C1 segment of cervical spinal cord (tissue), 14 donors: ENCODE measurements at places on chromosomes 5 and 9.

DNA sequence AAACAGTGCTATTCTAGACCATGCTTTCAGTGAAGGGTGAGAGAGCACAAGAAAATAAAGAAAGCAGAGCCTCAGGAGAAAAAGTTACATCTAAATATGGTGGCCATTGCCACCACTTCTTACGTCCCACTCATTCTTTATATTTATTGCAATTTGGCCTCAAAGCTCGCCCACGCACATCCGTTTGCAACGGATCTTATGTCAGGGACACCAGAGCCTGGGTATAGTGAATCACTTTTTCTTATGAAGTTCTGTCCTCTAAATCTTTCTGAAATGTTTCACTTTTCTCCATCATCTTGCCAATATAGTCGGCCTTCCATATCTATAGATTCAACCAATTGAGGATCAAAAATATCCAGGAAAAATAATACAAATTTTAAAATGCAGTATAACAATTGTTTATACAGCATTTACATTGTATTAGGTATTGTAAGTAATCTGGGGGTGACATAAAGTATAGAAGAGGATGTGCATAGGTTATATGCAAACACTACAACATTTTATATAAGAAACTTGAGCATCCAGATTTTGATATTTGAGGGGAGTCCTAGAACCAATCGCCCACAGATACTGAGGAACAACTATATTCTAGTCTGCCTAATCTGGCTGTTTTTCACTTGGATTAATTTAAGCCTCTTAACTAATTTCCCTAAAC lies 35.2 kb downstream of the GOLPH3 start:
- no peak for DNase-seq

GRCh38 chr5:150394912-150395687 lies 17.6 kb downstream of the CD74 start:
- no peak for DNase-seq

DNA sequence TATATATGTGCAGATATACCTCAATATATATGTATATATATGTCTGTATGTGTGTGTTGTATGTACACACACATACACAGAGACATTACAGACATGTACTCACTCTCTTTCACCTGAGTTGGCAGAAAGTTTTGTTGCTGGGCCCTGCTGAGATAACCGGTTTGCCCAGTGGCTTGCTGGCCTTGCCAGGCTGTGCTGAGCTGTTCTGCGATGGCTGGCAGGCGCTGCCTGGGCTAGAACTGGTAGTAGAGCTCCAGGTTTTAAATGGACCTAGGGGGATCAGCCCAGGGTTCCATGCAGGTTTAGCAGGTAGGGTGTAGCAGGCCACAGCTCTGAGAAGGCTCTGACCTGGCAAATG lies 394.3 kb downstream of the GADD45G start:
- DNase-seq, result no peak

DNA sequence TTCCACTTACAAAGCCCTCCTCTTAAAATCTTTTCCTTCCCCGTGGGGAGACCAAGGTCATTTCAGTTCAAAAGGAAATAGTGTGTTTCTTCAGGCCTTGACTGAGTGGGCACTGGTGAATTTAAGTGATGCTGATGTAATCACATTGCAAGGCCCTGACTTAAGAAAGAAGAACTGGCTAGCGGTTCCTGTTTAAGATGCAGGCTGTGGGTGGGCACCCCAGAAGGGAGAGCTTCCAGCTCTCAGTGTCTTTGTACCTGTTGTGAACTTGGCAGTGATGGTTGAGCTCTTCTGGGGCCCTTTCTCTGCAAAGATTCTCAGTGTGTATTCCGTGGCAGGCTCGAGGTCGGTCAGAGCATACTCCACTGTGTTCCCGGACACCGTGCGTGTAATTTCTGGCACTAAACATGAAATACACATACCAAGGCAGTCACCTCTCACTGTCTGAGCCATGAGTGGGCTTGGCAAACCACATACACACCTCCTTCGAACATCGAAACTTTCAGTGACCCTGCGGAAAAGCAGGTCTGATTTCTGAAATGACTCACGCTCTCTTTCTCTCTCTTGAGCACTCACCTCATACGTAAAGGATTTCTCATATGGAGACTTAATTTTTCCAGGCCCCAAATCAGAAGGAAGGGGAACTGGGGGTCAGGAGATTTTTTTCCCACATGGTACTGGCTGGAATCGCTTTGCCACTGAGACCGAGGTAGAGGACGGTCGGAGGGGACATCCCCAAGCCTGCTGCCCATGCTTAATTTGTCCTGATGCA lies 81.9 kb downstream of the TNC start:
- peak; percentile 13 for DNase-seq

- no peak for DNase-seq
Measured at GRCh38 chr9:72203205-72203803, 54.1 kb downstream of the GDA start.

DNA sequence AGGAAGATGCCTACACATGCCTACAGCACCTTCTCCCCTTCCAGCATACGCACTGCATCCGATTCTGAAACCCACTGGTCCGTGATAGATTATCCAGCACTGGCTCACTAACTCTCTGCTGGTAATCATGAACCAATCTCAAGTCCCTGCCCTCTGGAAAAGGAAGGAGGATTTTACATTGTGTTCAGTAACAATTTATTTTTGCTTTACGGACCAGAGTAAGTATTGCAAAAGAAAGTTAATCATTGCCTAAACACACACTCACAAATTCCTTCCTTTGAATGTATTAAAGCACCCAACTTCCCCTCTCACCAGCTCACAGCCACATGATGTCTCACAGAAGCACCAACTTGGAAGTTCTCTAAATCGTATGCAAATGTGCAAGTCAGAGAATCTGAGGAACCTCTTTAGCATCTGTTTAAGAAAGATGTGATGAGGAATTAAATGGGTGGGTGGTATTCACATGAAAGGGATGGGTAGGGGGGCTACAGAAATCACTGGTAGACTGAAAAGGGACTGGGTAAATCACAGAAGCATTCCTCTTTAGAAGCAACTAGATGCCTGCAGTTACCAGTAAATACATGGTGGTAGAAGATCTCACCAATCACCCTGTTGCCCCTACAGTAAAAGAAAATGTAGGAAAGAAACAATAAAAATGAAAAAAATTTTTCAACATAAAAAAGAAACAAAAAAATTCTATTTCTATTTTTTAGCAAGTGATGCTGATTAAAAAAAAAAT lies 8.4 kb downstream of the GNAQ start:
- DNase-seq, result peak; percentile 46

DNA sequence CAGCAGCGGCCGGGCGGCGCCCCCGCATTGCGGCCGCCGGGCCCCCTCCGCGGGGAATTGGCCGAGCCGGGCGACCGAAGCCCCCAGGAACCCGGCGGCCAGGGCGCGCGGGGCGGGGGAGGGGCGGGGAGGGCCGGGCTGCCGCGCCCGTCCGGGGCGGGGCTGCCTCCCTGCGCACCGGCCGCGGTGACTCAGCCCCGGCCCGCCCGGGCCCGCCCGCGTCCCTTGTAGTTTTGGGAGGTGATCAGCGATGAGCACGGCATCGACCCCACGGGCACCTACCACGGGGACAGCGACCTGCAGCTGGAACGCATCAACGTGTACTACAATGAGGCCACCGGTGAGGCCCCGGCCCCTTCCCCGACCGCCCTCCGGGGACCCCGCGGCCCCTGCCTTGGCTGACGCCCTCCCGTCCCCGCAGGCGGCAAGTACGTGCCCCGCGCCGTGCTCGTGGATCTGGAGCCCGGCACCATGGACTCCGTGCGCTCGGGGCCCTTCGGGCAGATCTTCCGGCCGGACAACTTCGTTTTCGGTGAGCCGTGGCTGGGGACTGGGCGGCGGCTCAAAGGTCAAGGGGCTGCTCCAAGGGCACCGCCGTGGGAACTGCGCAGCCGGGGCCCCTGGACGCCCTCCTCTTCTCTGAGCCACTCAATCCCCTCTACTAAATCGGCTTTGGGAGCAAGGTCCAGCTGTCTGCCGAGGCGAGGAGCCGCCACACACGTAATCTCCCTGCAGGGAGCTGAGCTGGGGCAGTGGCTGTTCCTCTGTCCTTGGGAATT lies 592 bp downstream of the TUBB4B start:
- DNase-seq, result no peak

- DNase-seq, result no peak
Measured at GRCh38 chr9:138080979-138081378, 203.4 kb downstream of the CACNA1B start.

DNA sequence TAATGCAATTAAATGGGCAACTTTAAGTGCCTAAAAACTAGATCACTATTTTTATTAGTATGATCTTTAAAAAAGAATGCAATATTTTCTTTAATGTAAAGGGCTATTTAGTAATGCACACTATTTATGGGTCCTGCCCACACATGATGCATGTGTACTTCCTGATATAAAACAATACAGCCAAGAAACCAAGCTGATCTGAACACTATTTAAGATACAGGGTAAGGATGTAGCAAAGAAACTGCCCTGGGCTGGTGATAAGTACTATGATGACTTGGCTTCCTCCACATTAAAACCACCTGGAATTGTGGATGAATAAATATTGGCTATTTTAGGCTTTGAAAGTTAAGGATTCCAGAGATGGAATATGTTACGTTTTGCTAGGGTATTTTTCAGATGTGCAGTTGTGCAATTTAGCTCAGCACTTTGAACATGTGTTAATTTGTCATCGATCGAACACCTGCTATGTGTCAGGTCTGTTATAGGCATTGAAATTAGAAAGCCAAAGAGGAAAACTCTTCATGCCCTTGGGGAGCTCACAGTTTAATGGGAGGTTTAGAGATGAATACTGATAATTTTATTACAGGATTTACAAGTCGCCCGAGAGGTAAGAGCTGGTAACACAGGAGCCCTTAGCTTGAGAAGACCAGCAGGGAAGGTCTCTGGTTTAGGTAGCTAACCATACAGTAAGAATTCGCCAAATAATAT lies 276.7 kb downstream of the PLK2 start:
- DNase-seq, result no peak

- no peak for DNase-seq
Measured at GRCh38 chr5:90289837-90290236, 119.7 kb downstream of the CETN3 start.

GRCh38 chr5:106393276-106393675 lies 1277.5 kb downstream of the EFNA5 start:
- no peak for DNase-seq

- no peak for DNase-seq
Measured at GRCh38 chr9:2963307-2963706, 119.4 kb upstream of the PUM3 start.

- DNase-seq, result no peak
Measured at GRCh38 chr9:107219486-107220077, 63.5 kb upstream of the RAD23B start.

DNA sequence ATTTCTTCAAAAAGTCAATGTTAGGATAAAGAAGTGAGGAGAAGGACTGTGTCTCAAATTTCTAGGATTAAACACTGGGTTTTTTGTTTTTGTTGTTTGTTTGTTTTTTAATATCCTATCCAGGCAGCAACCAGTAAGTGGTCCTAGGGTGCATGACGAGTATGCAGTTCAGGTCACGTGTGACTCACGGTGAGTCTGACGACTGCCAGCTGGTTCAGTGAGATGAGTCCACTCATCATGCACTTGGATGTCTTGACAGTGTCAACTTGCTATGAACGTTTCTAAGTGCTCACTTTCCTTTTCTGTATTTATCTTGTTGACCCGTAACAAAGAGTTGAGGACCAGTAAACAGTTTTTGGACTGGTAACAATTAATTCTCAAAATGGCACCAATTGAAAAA lies 32.7 kb downstream of the ATG10 start:
- DNase-seq, result no peak

- no peak for DNase-seq
Measured at GRCh38 chr5:168809218-168809617, 230.1 kb upstream of the PANK3 start.

DNA sequence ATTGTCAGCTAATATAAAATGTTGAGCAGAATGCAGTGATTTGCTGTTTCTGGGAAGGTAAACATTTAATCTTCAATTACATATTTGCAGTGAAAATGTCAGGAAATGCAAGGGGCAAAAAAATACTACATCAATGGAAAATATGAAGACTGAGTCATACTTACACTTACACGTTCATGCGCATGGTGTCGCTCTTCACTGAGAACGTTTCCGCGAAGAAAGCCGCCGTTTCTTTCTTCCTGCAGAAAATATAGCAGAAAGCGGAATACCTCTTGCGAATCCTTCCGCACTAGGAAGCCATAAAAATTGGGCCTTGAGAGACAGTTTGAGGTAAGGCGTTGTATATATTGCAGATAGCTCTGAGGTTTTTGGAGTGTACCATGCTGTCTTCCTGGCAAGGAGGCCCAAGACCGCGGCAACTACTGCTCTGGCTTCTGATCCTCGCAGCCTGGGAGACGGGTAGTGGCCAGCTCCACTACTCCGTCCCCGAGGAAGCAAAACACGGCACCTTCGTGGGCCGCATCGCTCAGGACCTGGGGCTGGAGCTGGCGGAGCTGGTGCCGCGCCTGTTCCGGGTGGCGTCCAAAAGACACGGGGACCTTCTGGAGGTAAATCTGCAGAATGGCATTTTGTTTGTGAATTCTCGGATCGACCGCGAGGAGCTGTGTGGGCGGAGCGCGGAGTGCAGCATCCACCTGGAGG lies at the start of gene PCDHA13:
PCDHA13 (plus strand) TSS at position 236 of the 702 bp plus-strand sequence; CDS start at position 381, 145 bp downstream.
- no peak for DNase-seq

GRCh38 chr5:171705036-171705435 lies 80.6 kb upstream of the SMIM23 start:
- no peak for DNase-seq

DNA sequence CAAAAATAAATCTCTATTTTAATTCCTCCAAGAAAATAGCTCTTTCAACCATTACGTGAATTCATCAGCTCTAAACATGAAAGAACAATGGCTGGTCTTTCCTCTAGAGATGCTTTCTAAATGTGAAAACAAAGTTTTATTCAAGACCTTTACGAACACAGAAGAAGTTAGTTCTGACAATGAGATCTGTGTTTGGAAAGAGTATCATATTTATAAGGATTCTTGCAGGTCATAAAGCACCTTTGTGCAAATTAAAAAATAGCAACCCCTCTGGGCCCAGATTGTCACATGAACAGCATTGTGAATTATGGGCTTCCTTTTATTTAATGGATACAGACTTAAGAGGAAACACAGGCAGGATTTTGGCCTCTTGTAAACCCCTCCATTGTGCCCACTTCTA lies 17.7 kb upstream of the FTMT start:
- no peak for DNase-seq

DNA sequence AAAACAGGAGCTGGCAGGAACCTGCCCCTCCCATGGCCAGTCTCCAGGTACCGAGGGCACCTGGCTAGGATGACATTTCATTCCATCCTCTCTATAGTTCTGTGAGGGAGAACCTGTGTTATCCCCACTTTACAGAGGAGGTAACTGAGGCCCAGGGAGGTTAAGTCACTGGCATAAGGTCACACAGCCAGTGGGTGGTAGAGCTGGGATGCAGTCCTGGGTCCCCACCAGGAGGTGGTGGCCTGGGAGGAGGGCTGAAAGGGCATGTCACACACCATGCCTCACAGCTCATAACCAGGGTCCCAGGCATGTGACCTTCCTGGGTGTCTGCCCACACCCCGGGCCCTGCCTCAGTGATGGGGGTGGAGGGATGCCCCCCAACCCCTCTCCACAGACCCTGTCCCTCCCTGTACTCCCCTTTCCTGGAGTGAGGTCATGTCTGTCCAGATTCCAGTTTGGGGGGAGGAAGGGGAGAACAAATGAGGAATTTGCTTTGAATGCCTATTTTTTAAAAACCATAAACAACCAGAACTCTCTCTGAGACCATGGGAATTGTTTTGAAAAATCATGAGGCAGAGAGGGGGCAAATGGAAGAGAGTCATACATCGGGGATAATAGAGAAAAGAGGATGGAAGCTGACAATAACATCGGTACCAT lies 77.7 kb upstream of the STXBP1 start:
- no peak for DNase-seq
